Mesothelial cell of epicardium (in vitro differentiated cells): ENCODE measurements at places on chromosomes 11 and 22. TPM values are rescaled to one million over a fixed set of nuclear protein-coding genes. Genes with fewer than 3 reads are reported as not detected.

GRCh38 chr11:65132988-65133700 is 1.2 kb downstream of the SYVN1 start:
- peak overlapping the region; percentile 99 for H3K4me3 ChIP-seq
- peak overlapping the region; percentile 100 for H3K27ac ChIP-seq
- DNase-seq: no peak

The SAA2 gene
- not detected in 3 replicates for total RNA-seq

DNA sequence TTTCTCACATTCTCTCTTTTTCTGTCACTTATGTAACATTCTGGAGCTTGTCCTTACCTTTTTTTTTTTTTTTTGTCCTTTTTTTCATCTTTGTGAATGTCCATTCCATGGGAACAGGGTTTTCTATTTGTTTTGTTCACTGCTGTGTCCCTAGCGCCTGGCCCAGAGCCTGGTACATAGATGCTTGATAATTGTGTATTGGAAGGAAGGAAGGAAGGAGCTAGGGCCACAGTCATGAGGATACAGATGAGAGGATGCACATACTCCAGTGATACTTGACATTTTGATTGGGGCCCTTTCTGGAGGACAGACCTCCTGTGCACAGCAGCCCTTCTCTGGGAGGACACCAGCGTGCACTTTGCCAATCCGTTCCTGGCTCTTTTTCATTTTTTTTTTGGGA is 68.9 kb downstream of the KIAA1671 start:
- peaks cover 5% of the 10 kb centered on the region for H3K36me3 ChIP-seq
- no peak overlapping the region for H3K4me3 ChIP-seq
- no peak overlapping the region for H3K27ac ChIP-seq
- no peaks in the 10 kb centered on the region for H3K27me3 ChIP-seq
- DNase-seq: no peak

- DNase-seq: no peak
- H3K4me1 ChIP-seq: no peaks in the 10 kb centered on the region
- no peak overlapping the region for H3K27ac ChIP-seq
- H3K4me3 ChIP-seq: no peak overlapping the region
- H3K36me3 ChIP-seq: no peaks in the 10 kb centered on the region
These were observed 163.3 kb upstream of the CCDC90B start for GRCh38 chr11:83449338-83449913.
